RPMI8226 (cell line): ENCODE measurements at places on chromosomes 11 and 22.

DNA sequence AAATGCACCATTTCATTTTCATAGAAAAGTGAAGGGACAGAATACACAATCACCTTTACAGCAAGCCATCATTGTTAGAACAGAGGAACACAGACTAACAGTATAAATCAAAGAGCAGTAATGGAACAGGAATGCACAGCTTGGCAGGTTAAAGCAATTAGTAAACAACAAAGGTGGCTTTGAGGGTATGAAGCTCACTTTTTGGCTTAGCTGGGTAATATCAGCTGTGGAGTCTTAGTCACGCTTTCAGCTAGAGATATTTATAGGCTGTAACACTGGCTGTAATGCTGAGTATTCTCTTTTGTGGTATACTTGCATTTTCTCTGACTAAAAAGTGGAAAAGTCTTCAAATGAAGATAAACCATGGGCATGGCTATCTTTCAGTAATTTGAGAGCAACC is 1780.5 kb downstream of the LRRC4C start:
- DNase-seq: no peak

GRCh38 chr11:41282395-41282794 is 177.1 kb downstream of the LRRC4C start:
- no peak for DNase-seq

GRCh38 chr11:131235328-131236298 is 134.8 kb upstream of the NTM start:
- no peak for DNase-seq

GRCh38 chr11:22472306-22472705 is 134.1 kb downstream of the SLC17A6 start:
- no peak for DNase-seq

GRCh38 chr11:35990170-35990569 is 46.3 kb downstream of the LDLRAD3 start:
- no peak for DNase-seq

- DNase-seq: no peak
Observed at GRCh38 chr11:44610186-44610955, 44.9 kb downstream of the CD82 start.

DNA sequence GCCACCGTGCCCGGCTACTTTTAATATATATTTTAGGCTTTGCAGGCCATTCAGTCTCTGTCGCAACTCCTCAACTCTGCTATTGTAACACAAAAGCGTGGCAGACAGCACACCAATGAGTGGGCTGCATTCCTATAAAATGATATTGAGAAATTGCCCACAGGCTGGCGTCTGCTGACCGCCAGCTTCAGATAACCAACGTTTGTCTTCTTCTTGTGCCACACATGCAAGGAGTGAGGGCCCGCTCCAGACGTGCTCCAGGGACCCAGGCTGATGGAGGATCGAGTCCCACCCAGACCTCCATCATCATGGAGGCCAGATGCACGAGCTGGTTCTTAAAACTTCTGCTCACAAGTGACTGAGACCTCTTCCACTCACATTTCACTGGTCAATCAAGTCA is 35.4 kb upstream of the LINC01488 start:
- no peak for DNase-seq

DNA sequence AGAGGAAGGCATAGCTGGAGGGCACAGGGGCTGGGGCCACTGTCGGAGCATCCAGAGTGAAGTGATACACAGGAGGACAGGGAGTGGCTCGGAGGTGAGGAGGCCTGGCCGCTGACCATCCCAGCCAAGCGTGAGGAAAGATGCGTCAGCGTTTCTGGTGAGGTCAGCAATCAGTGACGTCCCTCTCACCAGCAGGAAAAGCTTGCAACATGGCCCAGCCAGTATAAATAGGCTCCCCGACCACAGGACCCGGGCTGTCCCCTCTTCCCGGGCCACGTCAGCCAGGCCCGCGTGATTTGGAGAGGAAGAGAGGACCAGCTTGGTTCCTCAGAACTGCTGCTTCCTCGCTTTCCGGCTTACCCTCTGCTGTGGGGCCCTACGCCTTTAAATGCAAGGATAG is 4.2 kb upstream of the OSM start:
- DNase-seq: no peak

DNA sequence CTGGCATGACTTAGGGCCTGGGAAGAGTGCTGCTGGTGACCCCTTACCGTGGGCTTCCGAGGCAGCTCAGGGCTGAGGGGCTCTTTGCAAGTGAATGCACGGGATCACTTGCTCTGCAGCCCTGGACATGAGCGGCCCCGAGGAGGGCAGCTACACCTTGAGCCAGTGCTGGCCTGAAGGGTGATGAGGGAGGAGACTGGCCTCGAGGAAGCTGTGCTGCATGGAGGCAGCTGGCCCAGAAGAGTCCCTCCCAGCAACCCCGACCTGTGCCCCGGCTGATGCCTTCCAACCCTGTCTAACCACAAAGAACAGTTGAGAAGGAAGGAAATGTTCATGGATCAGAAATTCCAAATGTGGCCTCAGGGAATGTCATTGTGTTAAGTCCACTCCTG is 45.2 kb downstream of the TBX1 start:
- DNase-seq: no peak

DNA sequence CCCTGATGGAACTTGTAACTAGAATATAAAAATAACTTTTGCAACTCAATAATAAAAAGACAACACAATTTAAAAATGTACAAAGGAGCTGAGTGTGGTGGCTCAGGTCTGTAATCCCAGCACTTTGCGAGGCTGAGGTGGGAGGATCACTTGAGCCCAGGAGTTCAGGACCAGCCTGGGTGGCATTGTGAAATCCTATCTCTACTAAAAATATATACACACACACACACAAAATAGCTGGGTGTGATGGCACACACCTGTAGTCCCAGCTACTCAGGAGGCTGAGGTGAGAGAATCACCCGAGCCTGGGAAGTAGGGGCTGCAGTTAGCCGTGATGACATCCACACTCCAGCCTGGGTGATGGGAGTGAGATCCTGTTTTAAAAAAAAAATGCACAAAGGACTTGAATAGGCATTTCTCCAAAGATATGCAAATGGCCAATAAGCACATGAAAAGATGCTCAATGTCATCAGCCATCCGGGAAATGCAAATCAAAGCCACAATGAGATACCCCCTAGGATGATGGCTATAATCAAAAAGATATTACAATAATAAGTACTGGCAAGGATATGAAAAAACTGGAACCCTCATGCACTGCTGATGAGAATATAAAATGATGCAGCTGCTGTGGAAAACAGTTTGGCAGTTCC is 59.8 kb upstream of the SEPTIN5 start:
- DNase-seq: no peak

DNA sequence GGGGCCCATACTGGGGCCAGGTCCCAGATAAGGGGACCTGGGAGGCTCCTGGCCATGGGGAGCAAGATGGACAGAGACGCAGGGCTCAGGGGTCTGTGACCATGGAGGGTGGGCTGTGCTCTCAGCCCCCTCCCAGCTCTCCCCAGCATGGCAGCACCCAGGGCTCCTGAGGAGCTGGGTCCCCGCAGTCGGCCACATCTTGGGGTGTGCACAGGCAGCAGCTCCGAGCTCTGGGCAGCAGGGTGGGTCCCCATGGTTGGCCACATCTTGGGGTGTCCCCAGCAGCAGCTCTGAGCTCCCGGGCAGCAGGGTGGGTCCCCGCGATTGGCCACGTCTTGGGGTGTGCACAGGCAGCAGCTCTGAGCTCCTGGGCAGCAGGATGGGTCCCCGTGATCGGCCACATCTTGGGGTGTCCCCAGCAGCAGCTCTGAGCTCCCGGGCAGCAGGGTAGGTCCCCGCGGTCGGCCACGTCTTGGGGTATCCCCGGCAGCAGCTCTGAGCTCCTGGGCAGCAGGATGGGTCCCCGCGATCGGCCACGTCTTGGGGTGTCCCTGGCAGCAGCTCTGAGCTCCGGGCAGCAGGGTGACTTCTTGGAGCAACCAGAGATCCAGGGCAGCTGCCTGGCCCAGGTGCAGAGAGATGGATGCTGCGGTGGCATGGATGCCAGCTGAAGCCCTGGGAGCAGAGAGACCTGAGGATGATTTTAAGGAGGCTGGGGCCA is 18.3 kb upstream of the MUC5B start:
- DNase-seq: no peak
